Mesenteric fat pad (tissue), 1 donor: ENCODE measurements at places on chromosomes 16 and 17.

DNA sequence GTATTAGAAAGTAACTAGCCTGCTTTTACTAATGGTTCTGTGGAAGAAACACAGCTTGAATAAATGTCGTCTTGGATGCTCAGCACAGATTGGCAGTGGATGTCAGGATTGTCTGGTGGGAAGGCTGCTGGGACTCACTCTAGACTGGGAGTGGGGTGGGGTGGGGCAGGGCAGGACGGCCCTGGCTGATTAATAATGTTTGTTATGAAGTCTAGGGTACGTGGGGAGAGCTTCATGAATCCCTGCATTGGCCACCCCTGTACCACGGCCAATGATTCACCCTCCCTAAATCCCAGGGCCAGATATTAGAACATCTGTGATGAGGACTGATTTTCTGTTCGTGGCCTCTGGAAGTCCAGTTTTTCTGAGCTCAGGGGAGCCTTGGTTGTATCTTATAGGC is 421.0 kb downstream of the WWOX start:
- DNase-seq: no peak

- no peak for DNase-seq
Observed at GRCh38 chr17:17603178-17603894, 11.8 kb upstream of the PEMT start.

DNA sequence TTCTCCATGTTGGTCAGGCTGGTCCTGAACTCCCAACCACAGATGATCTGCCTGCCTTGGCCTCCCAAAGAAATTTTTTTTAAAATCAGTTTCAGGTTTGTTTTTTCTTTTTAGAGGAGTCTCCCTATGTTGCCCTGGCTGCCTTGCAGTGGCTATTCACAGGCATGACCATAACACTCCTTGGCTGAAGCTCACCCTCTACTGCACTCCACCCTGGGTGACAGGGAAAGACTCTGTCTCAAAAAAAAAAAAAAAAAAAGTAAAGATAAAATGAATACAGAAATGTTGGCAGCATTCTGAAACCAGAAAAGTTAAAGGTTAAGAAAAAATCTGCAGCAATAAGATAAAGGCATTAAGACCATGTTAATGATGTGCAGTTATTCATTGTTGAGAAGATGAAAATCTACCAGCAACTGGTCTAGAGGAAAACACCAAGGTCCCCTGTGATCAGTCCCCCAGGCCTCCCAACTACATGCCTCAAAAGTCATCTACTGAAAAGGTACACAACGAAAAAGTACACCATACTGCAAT is 15.1 kb downstream of the YWHAE start:
- no peak for DNase-seq

GRCh38 chr16:25443994-25444393 is 186.3 kb upstream of the ZKSCAN2 start:
- DNase-seq: no peak

DNA sequence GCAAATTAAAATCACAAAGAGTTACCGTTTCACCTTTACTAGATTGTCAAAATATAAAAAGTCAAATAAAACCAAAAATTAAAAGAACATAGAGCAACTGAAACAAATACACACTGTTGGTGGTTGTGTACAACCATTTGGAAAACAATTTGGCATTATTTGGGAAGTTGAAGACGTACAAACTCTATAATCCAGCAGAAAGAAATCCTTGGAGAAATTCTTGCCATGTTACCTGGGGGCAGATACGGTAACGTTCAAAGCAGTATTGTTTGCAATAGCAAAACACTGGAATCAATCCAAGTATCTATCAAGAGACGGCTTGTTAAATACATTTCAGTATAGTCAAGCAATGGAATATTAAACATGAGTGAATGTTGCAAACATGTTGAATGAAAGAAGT is 56.7 kb downstream of the TBX4 start:
- no peak for DNase-seq

GRCh38 chr17:509316-509715 is 156.7 kb upstream of the RPH3AL start:
- no peak for DNase-seq

DNA sequence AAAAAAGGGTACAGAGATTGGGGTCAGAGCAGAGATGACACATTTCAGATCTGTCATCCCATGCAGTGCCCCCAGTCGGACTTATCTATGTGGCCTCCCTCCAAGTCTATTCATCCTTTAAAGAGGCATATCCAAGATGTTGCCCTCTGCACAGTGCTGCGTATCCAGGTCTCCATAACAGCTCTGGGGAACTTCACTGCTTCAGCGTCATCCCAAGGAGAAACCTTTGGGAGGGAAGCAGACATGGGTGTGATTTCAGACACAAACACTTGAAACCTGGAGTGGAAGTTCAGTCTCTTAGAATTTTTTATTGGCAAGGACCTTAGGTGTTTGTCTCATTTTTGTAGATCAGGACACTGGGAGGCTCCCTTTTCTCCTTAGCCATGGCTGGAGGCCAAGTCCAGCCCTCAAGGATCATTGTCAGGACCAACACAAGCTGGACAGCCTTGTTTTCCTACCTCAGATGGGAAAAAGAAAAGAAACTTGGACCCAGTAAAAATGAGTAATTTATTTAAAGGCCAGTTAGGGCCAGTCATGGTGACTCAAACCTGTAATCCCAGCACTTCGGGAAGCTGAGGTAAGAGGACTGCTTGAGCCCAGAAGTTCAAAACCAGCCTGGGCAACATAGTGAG is 23.9 kb upstream of the NLK start:
- no peak for DNase-seq

DNA sequence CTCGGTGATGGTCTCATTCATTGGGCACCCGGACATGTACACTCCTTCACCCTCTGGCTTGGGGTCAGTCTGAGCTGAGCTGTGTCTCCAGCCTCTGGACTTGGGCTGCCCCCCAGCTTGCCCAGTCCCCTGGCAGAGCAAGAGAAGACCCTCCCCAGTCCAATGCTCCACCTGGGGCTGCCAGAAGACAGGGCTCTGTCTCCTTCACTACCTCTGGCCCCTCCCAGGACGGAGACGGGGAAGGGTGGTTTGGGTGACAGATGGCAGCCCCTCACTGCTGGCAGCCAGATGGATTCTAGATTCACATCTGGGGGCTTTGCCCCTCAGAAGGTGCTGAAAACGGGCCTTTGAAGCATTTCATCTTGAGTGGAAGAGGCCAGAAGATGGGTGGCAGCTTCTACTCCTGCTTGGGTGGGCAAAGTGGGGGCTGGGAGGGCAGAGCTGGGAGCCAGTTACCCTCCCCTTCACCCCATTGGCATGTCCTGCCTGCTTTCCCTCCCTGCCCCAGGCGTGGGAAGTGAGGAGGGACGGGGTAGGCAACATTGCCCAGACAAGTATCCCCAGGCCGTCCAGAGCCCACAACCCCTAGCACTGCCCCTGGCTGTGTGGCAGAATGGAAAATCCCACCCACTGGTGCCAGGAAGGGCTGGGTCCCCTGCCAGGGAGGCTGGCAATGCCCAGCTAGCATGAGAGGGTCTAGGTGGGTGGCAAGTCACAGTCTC is 13.9 kb downstream of the NGFR start:
- no peak for DNase-seq

GRCh38 chr16:65120461-65120830 is 1.4 kb downstream of the CDH11 start:
- no peak for DNase-seq

DNA sequence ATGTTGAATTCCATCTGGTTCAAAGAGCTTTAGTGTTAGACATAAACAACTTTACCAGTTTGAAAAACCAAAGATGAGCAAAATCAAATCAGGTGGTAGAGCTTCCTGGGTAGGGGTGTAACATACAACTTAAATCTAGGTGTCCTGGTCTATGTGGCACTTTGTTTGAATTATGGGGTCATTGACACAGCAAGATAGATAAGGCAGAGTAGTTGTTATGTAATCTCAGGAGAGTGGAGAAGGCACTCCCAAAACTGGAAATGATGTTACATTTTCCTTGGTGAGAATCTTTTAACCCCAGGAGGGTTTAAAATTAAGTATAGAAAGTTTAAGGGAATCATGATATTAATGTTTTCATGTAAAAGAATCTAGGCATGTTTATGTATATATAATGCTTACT is 31.9 kb downstream of the CCDC42 start:
- no peak for DNase-seq

DNA sequence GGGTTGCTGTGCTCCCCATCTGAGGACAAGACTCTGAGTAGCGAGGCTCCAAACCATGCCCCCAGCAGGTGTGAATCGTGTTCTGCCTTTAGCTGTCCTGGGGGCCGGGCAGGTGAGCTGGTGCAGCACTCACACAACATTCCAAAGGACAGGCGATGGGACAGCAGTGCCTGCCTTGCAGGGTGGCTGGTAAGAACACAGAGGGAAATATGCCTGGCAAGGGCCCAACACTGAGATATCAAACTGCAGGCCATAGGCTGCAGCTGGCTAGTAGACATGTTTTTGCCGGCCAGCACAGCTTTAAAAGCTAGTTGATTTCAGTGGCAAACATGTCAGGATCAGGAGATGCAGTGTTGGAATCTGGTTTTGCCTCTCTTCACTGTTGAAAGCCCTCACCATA is 23.6 kb downstream of the CLEC16A start:
- DNase-seq: no peak

DNA sequence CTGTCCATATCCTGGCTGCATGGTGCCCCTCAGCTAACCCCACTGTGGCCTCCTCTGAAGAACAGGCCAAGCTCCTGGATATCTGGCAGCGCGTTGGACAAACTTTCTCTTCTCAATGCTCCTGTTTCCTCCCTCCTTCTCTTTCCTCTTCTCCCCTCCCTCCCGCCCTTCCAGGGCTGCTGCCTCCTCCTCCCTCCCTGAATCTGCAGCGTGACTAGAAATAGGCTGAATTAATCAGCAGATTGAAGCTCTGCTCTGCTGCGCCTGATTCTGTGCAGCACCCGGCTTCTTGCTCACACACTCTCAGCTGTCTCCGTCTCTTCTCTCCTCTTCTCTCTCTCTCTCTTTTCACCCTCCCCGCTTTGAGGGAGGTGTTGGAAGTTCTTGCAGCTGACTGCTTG is 19.8 kb downstream of the TMEM94 start:
- DNase-seq: no peak

DNA sequence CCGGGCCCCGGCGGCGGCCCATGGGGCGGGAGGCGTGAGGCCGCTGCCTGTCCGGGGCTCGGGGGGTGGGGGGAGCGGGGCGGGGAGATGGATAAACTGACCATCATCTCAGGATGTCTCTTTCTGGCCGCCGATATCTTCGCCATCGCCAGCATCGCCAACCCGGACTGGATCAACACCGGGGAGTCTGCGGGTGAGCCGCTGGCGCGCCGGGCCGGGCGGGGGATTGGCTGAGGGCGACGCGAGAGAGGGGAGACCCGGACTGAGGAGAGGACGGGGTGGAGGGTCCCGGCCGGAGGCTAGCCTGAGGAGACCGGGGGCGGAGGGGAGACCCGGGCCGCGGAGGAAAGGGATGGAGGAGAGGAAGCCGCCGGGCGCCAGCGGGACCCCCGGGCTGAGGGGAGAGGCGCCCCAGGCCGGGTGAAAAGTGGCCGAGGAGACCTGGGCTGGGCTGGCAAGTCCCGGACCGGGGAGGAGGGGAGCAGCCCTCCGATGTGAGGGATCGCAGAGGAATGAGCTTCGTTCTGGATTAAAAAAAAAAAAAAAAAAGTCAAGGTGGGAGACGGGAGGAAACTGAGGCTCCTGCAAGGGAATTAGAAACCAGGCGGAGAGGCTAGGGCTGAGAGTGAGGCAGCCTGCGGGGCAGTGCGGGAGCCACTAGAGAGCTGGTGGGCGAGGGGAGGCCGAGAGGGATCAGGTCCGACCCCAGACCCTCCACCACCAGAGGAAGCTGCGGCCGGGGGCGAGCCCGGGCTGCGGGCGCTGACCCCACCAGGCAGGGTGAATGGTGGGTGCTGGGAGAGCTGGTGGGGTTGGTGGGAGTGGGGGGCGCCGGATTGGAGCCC is 526 bp downstream of the MOSMO start:
- no peak for DNase-seq

- no peak for DNase-seq
Observed at GRCh38 chr17:68706356-68706920, 105.3 kb upstream of the FAM20A start.

DNA sequence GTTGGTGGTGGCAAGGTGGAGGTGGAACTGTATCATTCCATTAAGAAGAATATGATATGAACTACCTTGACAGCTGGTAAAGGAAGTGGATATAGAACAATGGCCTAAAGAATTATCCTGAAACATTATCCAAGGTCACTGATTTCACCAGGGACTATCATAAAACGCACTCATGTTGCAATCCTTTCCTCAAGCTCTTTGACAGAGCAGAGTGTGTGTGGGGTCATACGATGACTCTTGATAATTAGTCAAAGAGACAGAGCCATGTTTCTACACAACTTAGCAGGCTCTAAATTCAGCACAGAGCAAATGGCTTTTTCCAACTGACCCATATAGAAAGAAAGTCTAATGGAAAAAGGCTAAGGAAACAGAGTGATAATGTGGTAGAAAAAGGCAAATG is 126.4 kb upstream of the ANKFN1 start:
- DNase-seq: no peak

DNA sequence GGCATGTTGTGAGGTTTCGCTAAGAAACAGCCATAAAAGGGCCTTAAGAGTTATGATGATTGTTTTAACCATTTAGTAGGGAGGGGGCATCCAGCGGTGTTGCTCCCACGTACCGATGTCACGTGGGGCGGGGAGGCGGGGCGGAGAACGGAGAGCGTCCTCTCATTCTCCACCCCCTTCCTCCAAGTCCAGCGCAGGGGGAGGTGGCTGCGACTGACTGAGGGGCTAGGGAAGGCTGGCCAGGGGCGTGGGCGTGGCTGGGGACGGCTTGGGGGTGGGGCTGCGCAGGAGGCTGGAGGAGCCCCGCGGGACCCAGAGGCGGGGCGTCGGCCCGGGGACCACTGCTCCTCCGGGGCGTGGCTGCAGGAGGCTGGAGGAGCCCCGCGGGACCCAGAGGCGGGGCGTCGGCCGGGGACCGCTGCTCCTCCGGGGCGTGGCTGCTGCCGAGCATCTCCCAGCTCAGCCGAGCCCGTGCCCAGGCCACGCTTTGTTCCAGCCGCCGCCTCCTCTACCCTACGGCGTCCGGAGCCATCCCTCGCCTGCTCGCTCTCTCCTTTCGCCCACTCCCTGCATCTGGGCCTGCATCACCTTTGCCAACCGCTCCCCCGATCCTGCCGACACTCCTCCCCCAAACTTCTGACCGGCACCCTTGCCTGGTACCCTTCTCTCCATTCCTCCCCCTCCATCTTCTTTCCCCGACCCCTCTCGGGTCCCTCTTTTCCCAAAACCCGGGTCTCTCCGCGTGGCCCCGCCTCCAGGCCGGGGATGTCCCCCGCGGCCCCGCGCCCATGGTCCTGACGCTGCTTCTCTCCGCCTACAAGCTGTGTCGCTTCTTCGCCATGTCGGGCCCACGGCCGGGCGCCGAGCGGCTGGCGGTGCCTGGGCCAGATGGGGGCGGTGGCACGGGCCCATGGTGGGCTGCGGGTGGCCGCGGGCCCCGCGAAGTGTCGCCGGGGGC is at the start of gene SARM1:
TSS of gene SARM1 (plus strand) at position 450 of the 958 bp plus-strand sequence. CDS start at position 789, 339 bp downstream.
- DNase-seq: no peak

GRCh38 chr17:27630607-27631410 is at the start of gene LGALS9:
Gene LGALS9, plus strand, starts transcription at chr17:27631188. Its CDS starts 78 bp downstream, at chr17:27631266.
- DNase-seq: no peak
